Vagina (tissue), 2 donors: ENCODE measurements at places on chromosomes 1 and 21.

DNA sequence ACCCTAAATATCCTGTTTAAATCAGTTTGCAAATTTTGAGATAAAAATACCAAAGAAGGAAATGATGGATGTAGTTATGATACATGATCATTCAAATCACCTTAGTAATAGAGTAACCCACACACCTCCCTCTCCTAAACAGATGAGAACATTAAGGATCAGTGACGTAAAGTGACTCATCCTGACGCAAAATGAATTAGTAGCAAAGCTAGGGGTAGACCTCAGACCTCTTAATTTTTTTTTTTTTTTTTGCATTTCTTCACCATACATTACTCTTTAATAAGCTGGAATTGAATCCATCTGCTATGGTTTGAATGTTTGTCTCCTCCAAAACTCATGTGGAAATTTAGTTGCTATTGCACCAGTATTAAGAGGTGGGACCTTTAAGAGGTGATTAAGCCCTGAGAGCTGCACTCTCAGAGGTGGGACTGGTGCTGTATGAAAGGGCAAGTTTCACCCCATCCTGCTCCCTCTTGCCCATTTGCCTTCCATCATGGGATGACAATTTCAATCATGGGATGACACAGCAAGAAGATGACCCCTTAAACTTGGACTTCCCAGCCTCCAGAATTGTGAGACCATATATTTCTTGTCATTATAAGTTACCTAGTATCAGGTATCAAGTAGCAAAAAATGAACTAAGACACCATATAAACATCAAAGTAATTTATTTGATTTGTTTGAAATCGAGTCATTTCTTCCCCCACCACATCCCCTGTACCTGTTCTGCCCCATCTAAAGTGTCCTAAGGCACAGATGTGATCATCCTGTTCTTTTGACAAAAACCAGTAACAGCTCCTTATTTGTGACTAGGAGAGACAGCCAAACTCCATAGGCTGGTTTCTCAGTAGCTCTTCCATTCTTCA is 114.6 kb upstream of the DUSP10 start:
- DNase-seq: no peak

DNA sequence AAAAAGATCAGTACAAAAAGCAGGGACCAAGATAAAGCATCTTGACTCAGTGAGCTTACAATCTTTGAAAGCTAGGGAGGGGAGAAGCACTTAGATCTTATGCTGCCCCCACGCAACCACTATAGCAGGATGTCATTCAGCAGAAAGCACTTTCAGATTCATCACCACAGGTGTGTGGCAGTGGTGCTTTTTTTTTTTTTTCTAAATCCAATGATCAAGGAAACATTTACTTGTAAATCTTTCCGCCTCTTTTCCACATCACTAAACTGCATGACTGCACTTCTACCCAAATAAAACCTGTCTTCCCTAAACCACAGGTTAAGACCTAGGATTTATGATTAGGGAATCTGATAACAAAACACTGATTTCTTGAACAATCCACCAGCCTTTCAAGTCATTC is 154.8 kb downstream of the SLC45A1 start:
- DNase-seq: no peak

DNA sequence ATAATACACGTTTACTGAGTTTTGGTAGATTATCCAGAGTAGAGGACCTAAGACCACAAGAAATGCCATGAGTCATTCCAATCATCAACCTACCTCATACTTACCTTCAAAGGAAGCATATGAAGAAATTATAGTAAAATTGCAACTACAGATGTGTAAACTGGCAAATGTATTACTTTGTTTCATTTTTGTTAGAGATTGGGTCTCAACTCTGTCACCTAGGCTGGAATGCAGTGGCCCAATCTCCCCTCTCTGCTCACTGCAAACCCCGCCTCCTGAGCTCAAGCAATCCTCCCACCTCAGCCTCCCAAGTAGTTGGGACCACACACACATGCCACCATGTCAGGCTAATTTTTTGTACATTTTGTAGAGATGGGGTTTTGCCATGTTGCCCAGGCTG is 5.2 kb downstream of the TMCO1 start:
- DNase-seq: no peak

GRCh38 chr1:110717179-110717578 is 42.4 kb upstream of the KCNA3 start:
- no peak for DNase-seq

DNA sequence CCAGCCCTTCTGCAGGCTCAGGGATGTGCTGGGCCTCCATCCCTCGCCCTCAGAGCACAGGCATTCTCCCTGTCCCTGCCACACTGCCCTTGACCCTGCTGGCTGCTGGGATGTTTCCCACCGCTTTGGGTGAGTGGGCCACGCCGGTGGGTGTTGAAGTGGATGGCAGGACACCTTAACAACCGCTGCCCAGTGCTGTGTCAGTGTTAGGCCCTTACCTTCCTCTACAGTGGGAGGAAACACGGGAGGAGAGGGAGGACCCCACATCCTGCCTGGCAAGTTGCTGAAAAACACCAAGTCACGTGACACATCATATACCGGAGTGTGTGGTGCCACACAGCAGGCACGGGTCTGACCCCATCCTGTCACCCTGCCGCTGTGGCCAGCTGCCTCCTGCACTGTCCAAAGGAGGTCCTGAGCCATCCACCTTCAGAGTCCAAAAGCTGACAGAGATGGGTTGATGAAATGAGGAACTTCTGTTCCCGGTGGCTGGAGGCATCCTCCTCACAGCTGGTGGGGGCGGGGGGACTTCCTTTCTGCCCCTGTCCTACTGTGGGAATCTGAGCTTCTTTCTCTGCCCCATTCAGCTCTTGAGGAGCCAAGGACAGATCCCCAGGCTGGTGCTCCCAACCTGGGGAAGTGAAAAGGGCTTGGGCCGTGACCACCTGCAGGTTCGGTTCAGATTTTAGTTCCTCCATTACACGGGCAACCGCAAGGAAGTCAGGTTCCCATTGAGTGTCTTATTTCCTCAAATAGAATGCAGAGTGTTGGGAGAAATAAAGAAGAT is 3.2 kb upstream of the THEMIS2 start:
- DNase-seq: no peak

DNA sequence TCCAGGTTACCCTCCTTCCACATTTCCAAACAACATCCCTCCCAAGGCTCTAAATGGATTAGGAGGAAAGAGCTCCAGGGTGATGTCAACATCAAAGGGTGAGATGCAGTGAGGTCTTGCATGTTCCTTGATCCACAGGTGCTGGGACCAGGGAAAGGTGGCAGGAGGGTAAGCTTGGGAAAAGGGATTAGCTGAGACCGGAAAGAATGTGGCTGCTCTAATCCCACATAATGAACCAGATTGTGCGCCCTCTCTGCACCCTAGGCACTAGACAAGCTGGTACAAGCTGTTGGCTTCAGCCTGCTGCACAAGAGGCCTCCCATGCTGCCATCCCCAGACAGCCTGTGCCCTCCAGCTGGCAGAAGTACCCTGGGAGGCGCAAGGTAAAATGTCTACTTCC is 34.9 kb downstream of the PLXNA2 start:
- DNase-seq: no peak

DNA sequence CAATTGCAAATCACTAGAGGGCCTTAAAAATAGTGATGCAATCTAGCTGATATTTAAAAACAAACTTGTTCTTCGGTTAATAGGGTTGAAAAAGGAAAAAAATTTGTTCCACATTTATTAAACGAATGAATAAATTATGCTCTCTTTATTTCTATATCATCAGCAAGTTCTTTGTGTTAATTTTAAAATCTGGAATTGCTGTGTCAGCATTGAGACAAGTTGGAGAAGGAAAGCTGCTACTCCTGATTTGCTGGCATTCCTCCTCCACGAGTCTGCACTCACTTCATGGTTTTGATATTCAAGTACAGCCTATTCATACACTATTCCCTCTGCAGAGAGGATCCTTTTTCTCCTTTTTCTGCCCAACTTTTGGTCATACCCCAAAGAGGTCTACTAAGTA is 117.6 kb downstream of the MRPL39 start:
- no peak for DNase-seq

DNA sequence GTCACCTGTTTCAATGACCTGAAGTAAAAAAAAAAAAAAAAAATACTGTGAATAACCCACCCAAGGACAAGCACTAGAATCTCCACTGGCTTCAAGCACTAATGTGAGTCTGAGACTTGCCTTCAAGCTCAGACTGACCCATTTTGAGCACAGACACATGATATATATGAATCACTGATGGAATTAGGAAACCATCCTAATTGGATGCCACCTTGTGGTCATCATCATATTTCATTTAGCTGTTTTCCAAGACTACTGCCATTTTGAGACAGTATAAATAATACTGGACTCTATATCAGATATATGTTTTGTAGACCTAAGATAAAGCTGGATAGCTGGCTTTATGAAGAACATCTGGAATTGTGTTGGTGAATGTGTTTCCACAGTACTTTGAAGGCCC is 1232.0 kb downstream of the KCNT2 start:
- DNase-seq: no peak

GRCh38 chr1:205335692-205336091 is 14.1 kb upstream of the NUAK2 start:
- DNase-seq: no peak

DNA sequence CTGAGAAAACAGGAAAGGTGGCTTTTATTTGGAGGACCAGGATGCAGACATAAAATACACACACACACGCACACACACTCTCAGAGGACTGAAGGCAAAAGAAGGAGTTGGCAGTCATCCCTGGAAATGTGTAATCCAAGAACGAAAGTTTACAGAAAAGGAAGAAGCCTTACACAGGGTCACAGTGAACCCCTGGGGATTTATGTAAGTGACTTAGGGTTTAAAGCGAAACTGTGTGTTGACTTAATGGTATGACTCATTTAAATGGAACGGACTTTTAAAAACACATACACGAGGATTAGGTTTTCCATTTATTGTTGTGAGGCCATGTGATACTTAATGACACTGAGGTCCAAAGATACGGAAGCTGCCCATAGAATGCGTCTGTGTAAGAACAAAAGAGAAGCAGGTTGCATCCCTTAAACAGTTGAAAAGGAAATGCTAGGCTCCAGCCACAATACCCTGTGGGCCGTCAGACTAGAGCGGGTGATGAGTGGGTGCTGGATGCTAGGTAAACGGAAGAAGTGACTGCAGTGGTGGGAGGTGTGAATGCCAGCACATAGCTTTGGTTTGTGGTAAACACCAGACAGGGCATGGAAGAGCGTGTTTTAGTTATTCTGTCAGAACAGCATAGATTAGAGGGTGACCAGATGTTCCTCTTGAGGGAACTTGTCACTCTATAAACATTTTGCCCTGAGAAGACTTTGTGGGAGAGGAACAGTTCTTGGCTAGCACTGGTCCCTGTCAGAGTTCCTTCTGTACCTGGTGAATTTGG is 21.6 kb upstream of the BCL10 start:
- peak; percentile 83 for DNase-seq

DNA sequence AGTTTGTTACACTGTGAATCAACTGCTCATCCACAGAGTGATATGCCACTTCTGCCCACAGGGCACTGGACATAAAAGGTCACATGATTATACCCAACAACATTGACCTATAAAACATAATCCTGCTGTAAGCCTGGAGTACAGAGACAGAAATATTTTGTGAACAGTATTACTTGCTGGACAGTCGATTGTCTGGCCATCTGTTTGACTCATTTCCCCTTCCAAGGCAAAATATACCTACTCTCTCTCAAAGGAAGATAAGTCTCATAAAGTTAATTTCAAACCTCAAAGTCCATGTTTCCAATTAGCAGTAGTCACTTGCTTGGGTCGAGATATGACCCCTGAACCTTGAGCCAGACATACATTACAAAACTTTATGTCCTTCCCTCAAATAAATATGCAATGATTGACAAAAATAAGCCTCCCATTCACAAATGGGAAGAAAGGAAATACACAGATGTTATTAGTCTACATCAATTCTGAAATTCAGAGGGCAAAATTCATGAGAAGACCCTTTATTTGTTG is 39.3 kb upstream of the RGS18 start:
- DNase-seq: no peak

DNA sequence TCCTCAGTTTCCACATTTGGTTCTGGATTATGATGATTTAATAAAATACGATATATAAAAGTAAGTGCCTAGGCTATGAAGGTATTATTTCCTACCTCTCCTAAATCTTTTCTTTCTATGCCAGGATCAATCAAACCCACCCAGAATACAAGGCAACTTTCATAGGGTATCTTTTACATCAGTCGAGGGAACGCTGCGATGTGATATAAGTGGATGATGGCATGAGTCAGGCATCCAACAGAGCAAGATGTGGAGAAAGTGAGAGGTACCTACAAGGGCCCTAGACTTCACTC is 781 bp downstream of the TTLL7 start:
- no peak for DNase-seq

- peak; percentile 98 for DNase-seq
Observed at GRCh38 chr1:3312898-3313575, 141.4 kb upstream of the ARHGEF16 start.

DNA sequence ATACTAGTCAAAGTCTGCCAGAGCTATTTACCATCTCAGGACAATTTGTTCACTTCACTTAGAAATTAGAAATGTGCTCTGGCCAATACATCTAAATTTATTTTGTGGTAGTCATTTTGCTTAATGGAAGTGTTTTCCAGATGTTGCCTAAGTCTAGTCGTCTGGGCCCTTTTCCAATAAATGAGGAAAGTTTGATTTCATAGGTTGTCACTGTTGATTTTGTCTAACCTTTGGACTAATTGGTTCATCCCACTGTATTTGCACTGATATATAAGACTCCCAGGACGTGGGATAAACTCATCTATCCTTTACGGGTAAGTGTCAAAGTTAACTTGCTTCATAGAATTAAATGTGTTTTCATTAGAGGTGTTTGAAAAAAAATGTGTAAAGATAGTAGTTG is 79.1 kb downstream of the TPR start:
- no peak for DNase-seq

- DNase-seq: no peak
Observed at GRCh38 chr1:243791586-243792267, 58.3 kb downstream of the AKT3 start.

DNA sequence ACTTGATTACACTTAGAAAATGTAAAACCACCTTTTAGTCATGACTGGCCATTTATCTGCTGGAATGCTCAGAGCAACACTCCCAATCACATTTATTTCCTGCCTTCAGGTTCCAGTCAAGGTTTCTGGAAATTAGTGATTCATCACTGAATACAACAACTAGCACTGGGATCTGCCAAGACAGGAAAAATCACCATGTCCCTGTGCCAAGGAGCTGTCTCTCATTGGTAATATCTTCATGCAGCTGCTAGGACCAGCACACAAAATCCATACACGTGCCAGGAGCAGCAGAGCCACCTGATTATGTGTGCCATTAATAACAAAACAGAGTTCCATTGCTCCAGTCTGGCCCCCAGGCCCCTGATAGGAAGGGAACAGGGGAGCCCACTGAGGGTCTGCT is 194.6 kb downstream of the TNR start:
- DNase-seq: no peak

GRCh38 chr1:6612641-6613360 is 730 bp upstream of the PHF13 start:
- DNase-seq: no peak

- DNase-seq: no peak
Observed at GRCh38 chr1:9850442-9851162, 26.8 kb upstream of the CLSTN1 start.

DNA sequence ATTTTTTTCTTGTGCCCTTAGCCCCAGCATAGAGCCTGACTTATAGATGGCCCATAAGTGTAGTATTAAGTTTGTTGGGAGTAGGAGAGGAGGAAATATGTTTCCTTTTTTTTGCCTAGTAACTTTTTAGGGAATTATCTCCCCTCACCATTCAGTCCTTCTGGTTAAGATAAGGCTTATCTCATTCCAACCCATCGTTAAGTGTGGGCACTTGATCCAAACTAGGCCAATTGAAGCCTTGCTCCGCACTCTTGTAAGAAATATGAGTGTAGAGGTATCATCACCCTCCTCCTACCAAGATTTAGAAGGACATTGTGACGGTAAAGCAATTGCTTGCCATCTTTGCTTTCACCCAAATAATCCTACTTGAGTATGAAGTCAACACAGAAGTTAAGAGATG is 8.8 kb upstream of the FGGY start:
- DNase-seq: no peak
